ENCODE measurements at places on chromosomes 2 and 18. TPM values are rescaled to one million over a fixed set of nuclear protein-coding genes. Genes with fewer than 3 reads are reported as not detected.

Gene ITGB6
- 0.15 TPM for total RNA-seq

GRCh38 chr2:241105641-241106040, 3.6 kb upstream of the MTERF4 start:
- no peaks in the 10 kb centered on the region for H3K36me3 ChIP-seq
- H3K4me1 ChIP-seq = peaks cover 6% of the 10 kb centered on the region
- no peak for DNase-seq
- no peak overlapping the region for H3K27ac ChIP-seq
- no peak overlapping the region for H3K4me3 ChIP-seq

- H3K27ac ChIP-seq = 0 out of 2 replicates have a peak overlapping the region, but pooled peaks have one; percentile 1
- peaks cover 27% of the 10 kb centered on the region for H3K36me3 ChIP-seq
- no peak overlapping the region for H3K4me3 ChIP-seq
Observed at GRCh38 chr2:24304631-24305030, 55.7 kb downstream of the ITSN2 start.

DNA sequence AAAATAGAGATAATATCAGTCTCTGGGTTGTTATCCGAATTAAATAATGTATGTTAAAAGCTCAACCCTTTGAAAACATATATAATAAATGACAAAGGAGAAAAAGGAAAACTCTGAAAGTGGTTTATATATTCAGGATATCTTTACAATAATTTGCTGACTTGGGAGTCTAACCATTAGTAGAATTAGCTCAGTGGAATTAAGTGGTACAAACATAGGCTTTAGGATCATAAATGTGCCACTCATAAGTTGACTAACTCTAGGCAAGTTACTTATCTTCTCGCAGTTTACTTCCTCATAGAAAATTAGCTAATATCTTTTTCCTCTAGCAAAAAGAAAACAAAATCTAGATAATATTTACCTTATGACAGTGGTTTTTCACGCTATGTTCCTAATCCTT, 44.6 kb downstream of the HEATR5B start:
- no peak overlapping the region for H3K27ac ChIP-seq
- peaks cover 15% of the 10 kb centered on the region for H3K36me3 ChIP-seq

- peak overlapping the region; percentile 85 for H3K27ac ChIP-seq
- H3K4me3 ChIP-seq = peak overlapping the region; percentile 98
- DNase-seq = peak; percentile 76
Observed at GRCh38 chr2:188978291-188979081, 4.3 kb downstream of the COL3A1 start.

Gene SGO2
- total RNA-seq = 9.8 TPM

Gene RAPH1
- 47.7 TPM for total RNA-seq

Gene ESPNL
- total RNA-seq = 3.9 TPM

DNA sequence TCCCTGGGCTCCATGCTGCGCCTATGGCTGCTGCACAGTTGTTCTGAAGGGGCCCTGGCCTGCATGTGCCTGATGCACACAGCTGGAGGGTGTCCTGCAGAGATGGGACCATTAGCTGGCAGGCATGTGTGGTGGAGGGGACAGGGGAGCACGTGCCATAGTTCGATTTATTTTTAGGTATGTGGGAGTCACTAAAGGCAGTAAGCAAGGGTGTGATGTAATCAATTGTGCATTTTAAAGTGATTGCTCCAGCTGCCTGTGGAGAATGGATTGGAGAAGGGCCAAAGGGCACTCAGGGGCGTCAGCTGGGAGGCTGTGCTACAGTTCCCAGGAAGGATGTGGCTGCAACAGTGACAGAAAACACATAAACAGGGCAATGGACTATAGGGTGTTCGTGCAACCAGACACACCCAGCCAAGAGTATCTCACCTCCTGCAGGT, 205.1 kb downstream of the ARL4C start:
- no peaks in the 10 kb centered on the region for H3K27me3 ChIP-seq
- no peak overlapping the region for H3K4me3 ChIP-seq
- no peaks in the 10 kb centered on the region for H3K36me3 ChIP-seq
- peaks cover 33% of the 10 kb centered on the region for H3K4me1 ChIP-seq

Gene IWS1
- 43.5 TPM for total RNA-seq

DNA sequence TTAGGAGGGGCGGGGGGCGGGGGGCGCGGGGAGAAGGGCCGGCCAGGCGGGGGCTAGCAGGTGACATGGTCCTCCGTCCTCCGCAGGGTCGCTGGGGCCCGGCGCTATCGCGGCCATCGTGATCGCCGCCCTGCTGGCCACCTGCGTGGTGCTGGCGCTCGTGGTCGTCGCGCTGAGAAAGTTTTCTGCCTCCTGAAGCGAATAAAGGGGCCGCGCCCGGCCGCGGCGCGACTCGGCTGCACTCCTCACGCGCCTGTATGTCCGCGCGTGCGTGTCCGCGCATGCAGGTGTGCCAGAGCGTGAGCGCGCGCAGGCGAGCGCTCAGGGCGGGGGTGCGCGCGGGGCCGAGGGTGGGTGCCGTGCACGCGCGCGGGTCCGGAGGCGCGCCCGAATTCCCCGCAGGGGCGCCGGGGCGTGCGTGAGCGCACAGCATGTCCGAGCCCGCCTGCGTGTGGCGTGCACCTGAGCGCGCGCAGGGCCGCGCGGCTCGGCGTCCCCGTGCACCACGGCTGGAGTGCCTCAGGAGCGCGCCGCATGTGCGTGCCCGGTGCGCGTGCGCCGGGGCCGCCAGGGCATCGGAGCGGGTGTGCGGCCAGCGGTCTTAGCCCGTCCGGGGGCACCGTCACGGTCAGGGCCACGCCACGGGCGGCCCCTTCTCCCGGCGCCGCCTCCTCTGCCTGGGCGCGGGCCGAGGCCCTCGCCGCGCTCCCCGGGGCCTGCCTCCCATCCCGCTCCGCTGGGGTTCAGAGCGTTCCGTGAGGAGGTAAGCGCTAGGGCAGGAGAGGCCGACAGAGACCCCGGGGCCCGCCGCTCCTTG, 6.3 kb downstream of the SNORC start:
- peaks cover 8% of the 10 kb centered on the region for H3K27me3 ChIP-seq
- no peak overlapping the region for H3K27ac ChIP-seq
- no peaks in the 10 kb centered on the region for H3K4me1 ChIP-seq
- H3K36me3 ChIP-seq = no peaks in the 10 kb centered on the region
- no peak overlapping the region for H3K4me3 ChIP-seq

Gene PTCD3
- total RNA-seq = 67.4 TPM

DNA sequence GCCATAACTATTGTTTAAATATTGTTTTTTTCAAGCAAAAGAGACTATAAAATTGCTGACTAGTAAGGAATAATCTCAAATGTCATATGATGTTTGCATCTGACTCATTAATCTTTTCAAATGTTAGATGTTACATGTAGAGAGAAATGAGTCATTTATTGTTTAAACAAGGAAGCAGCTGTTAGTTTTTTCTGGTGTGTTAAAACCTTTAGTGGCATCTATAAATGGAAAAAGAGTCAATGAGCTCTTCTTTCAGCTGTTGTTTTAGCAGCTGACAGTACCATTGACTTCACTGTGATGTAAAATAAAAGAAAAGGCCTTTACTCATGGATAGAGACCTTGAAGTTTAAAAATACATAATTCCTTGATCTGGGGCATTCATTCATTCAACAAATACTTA, 1.8 kb upstream of the KLHL41 start:
- H3K27ac ChIP-seq = 0 out of 2 replicates have a peak overlapping the region, but pooled peaks have one; percentile 7
- peaks cover 10% of the 10 kb centered on the region for H3K36me3 ChIP-seq
- peaks cover 38% of the 10 kb centered on the region for H3K4me1 ChIP-seq
- peak; percentile 55 for DNase-seq

- peak overlapping the region; percentile 30 for H3K27ac ChIP-seq
- peaks cover 1% of the 10 kb centered on the region for H3K27me3 ChIP-seq
- peaks cover 19% of the 10 kb centered on the region for H3K36me3 ChIP-seq
- no peak for DNase-seq
- peak overlapping the region; percentile 27 for H3K4me3 ChIP-seq
Observed at GRCh38 chr18:10559553-10560451, 34.0 kb downstream of the NAPG start.

- peaks cover 6% of the 10 kb centered on the region for H3K4me1 ChIP-seq
- no peak for DNase-seq
- H3K4me3 ChIP-seq = no peak overlapping the region
- H3K27ac ChIP-seq = no peak overlapping the region
Observed at GRCh38 chr2:25293958-25294562, 47.7 kb downstream of the DNMT3A start.

- DNase-seq = no peak
- H3K4me1 ChIP-seq = no peaks in the 10 kb centered on the region
- no peaks in the 10 kb centered on the region for H3K36me3 ChIP-seq
Observed at GRCh38 chr2:155690785-155691184, 641.7 kb downstream of the NR4A2 start.

GRCh38 chr18:76452357-76452756, 42.7 kb downstream of the ZNF516 start:
- H3K4me3 ChIP-seq = peak overlapping the region; percentile 95
- peak; percentile 54 for DNase-seq
- peaks cover 99% of the 10 kb centered on the region for H3K4me1 ChIP-seq
- H3K27ac ChIP-seq = peak overlapping the region; percentile 100
- peaks cover 6% of the 10 kb centered on the region for H3K27me3 ChIP-seq
- peaks cover 16% of the 10 kb centered on the region for H3K36me3 ChIP-seq
